Myocyte (in vitro differentiated cells): ENCODE measurements at places on chromosomes 16 and 17. TPM values are rescaled to one million over a fixed set of nuclear protein-coding genes. Genes with fewer than 3 reads are reported as not detected.

DNA sequence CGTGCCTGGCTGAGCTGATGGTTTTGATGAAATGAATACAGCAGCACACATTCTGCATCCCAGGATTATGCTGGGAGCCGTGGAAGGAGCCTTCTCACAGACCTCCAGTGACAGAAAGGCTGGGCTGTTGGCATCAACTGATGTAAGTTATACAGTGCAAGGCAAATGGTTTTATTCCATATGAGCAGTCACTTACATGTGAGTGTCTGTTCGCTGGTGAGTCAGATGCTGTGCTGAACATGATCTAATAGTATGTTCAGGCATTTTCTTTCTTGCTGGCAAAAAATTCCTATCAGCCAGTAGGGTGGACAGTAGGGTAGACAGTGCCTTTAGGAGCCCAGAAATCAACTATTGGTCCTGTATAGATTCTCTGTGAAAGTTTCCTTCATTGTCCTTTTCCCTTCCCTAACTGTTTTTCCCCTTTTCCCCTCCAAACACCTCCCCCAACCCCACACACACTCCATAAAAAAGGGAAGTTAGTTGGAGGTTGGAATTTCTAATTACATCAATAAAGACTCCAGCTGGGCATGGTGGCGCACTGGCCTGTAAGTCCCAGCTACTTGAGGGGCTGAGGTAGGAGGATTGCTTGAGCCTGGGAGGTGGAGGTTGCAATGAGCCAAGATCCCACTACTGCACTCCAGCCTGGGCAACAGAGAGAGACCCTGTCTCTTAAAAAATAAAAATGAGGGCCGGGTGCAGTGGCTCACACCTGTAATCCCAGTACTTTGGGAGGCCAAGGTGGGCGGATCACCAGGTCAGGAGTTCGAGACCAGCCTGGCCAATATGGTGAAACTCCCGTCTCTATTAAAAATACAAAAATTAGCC is 36.2 kb downstream of the LDHD start:
- no peak for DNase-seq

- DNase-seq: peak; percentile 96
These were observed 6.9 kb downstream of the ALYREF start for GRCh38 chr17:81884520-81884919.

GRCh38 chr17:10773391-10773790 is 30.5 kb downstream of the TMEM238L start:
- DNase-seq: no peak

Gene KREMEN2
- total RNA-seq: 10.4 and 17.8 TPM in 2 replicates

GRCh38 chr16:17416461-17417311 is 54.1 kb downstream of the XYLT1 start:
- no peak for DNase-seq

DNA sequence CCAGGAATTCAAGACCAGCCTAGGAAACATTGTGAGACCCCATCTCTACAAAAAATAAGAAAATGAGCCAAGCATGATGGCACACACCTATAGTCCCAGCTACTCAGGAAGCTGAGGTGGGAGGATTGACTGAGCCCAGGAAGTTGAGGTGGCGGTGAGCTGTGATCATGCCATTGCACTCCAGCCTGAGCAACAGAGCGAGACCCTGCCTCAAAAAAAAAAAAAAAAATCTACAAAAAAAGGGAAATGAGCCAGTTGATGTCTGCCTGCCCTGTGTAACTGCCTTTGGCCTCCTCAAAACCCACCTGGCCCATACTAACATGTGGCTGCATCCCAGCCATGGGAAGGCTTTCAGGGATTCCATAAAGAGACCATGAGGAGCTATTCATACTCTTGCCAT is 4.5 kb downstream of the RANBP10 start:
- DNase-seq: no peak

- peak; percentile 26 for DNase-seq
These were observed 22.1 kb upstream of the STH start for GRCh38 chr17:45976755-45977505.

DNA sequence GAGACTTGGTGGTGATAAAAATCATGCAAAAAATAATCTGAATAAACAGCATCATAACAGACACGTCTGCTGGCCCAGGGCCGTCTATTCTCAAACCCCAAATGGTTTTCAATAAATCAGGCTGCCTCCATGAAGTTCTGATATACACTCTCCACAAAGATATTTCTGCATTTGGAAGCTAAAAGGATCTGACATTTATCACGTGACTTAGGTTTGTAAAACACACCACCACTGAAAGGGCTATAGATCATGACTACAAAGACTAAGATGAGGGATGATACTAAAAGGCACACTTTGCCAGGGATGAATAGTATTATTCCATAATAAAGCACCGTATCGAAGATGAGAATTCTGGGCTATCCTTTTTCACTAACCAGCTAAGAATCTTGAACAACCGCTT is 67.6 kb upstream of the ADAMTS18 start:
- no peak for DNase-seq

Gene TCF25
- total RNA-seq: 169 and 183 TPM in 2 replicates

Gene TMEM92
- total RNA-seq: not detected in 2 replicates

DNA sequence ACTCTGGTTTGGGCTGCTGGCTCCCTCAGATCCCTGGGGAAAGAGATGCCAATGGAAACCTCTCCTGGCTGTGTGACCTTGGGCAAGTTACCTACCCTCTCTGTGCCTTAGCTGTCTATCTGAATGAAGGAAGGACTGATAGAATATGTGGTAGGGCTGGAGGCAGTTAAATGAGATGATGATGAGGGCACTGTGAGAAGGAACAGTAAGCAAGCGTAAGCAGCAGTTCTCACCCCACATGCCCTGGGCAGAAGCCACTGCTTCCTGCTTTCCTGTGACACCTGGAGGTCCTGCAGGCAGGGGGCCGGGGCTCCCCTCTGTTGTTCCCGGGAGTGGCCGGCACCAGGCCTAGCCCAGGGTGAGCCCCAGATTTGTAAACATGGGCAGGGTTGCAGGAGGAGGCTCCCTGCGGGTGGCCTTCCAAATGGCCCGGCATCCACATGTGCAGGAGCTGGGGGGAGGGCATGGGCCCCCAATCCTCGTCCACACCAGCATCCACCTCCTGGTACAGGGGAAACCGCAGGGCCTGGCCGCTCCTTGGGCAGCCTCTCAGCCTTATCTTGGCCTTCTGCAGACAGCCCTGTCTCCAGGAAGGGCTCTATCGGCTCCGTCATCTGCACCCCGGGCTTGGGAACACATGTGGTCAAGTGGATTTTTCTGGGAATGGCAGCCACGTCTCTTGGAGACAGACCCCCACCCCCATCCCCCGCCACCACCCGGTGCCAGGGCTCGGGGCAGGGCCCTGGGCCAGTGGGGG is 235.6 kb upstream of the GSE1 start:
- DNase-seq: no peak

GRCh38 chr17:56819431-56820145 is 14.1 kb downstream of the C17orf67 start:
- DNase-seq: peak; percentile 78

Gene PRSS36
- 0.51 and 1.6 TPM in 2 replicates for total RNA-seq

DNA sequence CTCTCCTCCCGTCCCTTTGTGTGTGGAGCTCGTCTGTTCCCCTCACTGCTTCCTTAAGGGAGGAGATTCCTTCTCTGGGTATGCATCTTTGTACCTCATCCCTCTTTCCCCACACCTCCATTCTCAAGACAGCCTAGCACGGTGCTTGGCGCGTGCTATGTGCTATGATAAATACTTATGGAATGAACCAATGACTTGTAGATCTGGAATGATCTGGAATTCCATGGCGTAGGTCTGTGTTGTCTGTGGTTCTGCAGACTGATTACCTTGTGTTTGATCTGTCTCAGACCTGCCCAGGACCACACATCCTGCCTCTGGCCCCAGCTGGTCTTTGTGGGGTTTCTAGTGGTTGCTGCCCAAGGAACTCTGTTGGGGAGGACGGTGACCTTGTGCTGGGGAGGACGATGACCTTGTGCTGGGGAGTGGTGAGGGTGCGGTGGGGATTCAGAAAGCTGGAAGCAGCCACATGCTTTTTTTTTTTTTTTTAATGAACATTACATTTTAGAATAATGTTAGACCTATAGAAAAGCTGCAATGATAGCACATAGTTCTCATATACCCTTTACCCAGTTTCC is 33.5 kb upstream of the ETV4 start:
- no peak for DNase-seq

Gene DCAF7
- total RNA-seq: 23.8 and 25.7 TPM in 2 replicates

Gene ADAP2
- 0.51 and 1.4 TPM in 2 replicates for total RNA-seq

Gene ST6GALNAC2
- 0.78 and 0.91 TPM in 2 replicates for total RNA-seq

DNA sequence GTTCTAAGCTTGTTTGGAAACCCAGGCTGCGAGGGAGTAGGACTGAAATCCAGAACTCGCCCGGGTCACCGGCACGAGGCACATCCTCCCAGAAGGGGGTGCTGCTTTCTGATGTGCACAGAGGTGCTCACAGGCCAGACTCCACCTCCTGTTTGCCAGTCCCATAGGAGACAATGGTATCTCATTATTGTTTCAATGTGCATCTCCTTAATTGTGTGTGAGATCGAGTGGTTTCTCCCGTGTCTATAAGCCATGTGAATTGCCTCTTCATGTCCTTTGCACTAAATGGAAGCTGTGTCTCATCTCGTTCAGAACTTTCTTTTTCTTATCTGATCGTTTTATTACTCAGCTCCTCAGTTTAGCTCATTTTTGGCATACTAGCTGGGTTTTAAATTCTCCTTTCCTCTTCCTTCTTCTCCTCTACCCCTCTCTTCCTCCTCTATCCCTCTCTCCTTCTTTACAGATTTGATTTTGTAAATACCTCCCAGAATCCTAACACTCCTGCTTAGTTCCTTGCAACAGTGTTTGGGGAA is 32.1 kb upstream of the PRKCB start:
- DNase-seq: peak; percentile 12

- DNase-seq: peak; percentile 94
These were observed 10.9 kb downstream of the HDAC5 start for GRCh38 chr17:44112284-44113280.

GRCh38 chr17:2975469-2975958 is 87.9 kb downstream of the OR1D5 start:
- no peak for DNase-seq

DNA sequence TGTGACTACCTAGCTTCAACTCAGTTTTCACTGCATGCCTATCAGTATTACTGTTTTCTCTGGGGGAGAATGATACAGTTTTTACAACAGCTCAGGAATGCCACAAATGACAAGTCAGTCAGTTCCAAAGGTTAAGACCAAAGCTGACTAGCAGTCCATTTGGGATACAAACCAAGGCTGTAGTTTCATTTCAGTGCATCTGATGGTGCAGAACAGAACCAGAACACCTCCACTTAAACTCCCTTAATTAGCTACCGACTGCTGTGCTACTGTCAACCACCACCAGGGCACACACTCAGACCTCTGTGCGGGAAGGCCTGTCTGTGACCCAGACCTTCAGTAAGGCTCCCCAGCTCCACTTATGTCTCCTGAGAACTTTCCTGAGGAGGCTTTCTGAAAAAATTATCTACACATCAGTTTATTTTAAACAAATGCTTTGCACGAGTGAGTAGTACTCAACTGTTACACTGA is 20.4 kb downstream of the NFE2L1 start:
- no peak for DNase-seq

Gene PLSCR3
- total RNA-seq: 15.1 and 22.3 TPM in 2 replicates

DNA sequence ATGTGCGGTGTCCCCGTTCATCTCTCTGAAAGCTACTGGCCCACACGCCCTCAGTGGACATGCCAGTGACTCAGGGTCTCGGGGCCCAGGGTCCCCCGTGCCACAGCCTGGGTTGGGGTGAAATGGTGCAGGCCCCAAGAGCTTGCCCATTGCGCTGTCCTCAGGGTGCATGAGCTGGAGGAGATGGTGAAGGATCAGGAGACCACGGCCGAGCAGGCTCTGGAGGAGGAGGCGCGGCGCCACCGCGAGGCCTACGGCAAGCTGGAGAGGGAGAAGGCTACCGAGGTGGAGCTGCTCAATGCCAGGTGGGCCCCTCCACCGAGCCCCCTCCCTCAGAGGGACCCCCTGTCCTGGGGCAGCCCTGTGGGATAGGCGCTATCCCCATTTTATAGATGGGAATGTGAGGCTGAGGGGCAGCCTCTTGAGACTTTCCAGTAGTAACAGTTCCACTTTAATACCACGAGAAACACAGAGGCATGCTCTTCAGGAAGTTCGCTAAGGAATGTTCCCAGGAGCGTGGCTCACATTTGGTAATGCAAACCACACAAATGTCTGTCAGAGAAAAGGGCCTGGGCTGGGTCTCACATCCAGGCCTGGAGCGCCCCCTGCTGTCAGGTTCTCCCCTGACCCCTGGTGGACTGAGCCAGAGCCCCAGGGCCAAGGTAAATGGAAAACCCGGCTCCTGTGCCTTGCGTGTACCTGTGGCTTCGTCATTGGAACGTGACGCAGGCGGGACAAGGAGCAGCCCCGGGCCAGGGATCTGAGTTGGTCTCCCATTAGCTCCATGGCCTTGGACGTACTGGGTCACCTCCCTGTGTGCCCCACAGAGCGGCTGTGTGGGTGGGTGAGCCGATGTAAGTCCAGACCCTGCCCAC is 133.7 kb downstream of the RAB11FIP4 start:
- DNase-seq: peak; percentile 91

Gene GLG1
- total RNA-seq: 78.9 and 105 TPM in 2 replicates

- DNase-seq: no peak
These were observed 12.3 kb downstream of the ADORA2B start for GRCh38 chr17:15957206-15957605.

GRCh38 chr16:88023786-88024185 is 72.6 kb downstream of the BANP start:
- DNase-seq: no peak

Gene MPP3
- 5.4 and 5.5 TPM in 2 replicates for total RNA-seq

GRCh38 chr17:66021757-66022156 is 170.2 kb downstream of the CEP112 start:
- no peak for DNase-seq

Gene ARSG
- 4.9 and 15.0 TPM in 2 replicates for total RNA-seq

GRCh38 chr17:72350073-72350472 is 229.3 kb downstream of the SOX9 start:
- no peak for DNase-seq

- no peak for DNase-seq
These were observed 24.0 kb downstream of the CMC2 start for GRCh38 chr16:80982646-80983045.

Gene ASPSCR1
- 21.8 and 29.7 TPM in 2 replicates for total RNA-seq

- DNase-seq: no peak
These were observed 17.6 kb downstream of the EPOP start for GRCh38 chr17:38656959-38657823.

DNA sequence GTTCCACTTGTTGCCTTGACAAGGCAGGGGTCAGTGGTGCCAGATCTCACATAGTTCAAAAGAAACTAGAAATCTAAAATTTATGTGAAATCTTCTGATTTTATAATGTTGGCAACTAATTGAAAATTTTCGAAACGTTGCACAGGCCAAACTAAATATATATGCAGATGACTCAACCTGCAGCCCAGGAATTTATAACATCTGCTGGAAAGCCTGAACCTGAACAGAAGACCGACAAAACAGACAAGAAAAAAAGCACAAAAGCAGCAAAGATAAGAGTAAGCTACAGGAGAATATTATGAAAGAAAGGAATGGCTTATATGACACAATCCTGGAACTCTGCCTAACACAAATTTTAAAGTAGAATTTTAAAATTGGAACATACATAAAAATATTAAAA is 207.6 kb downstream of the CEP112 start:
- DNase-seq: no peak

- DNase-seq: peak; percentile 86
These were observed 159.2 kb upstream of the RPH3AL start for GRCh38 chr17:511833-512251.

GRCh38 chr17:56774650-56775049 is 59.1 kb downstream of the C17orf67 start:
- DNase-seq: no peak

Gene HOXB2
- total RNA-seq: 39.0 and 43.9 TPM in 2 replicates

- no peak for DNase-seq
These were observed 40.4 kb upstream of the AXIN2 start for GRCh38 chr17:65601881-65602280.

Gene TRPV2
- 13.1 and 16.1 TPM in 2 replicates for total RNA-seq
